ENCODE measurements at places on chromosomes 12 and 14. TPM values are rescaled to one million over a fixed set of nuclear protein-coding genes. Genes with fewer than 3 reads are reported as not detected.

Gene NDUFA12
- total RNA-seq: 166 TPM

Gene INHBE
- total RNA-seq: 0.90 TPM

Gene DBX2
- not detected for total RNA-seq

Gene SLC38A4
- total RNA-seq: 2.3 TPM

Gene CSAD
- total RNA-seq: 5.4 TPM

Gene NPAS3
- not detected for total RNA-seq

Gene DENND5B
- 13.4 TPM for total RNA-seq

Gene AQP6
- not detected for total RNA-seq

Gene CCDC175
- total RNA-seq: not detected

Gene FLVCR2
- 1.4 TPM for total RNA-seq

Gene PFDN5
- total RNA-seq: 764 TPM

Gene KRT83
- total RNA-seq: not detected

Gene PRB2
- total RNA-seq: not detected

Gene KITLG
- total RNA-seq: 117 TPM

Gene ACOT6
- not detected for total RNA-seq

Gene SYCP3
- not detected for total RNA-seq

Gene ZFYVE1
- total RNA-seq: 12.2 TPM
